Cardiac muscle cell (in vitro differentiated cells and primary cell): ENCODE measurements at places on chromosomes 12 and 14.

- no peak for DNase-seq
- no peaks in the 10 kb centered on the region for H3K36me3 ChIP-seq
- no peaks in the 10 kb centered on the region for H3K4me1 ChIP-seq
- no peak overlapping the region for H3K27ac ChIP-seq
- H3K4me3 ChIP-seq: no peak overlapping the region
Observed at GRCh38 chr12:127041985-127042625, 1224.9 kb upstream of the TMEM132C start.

DNA sequence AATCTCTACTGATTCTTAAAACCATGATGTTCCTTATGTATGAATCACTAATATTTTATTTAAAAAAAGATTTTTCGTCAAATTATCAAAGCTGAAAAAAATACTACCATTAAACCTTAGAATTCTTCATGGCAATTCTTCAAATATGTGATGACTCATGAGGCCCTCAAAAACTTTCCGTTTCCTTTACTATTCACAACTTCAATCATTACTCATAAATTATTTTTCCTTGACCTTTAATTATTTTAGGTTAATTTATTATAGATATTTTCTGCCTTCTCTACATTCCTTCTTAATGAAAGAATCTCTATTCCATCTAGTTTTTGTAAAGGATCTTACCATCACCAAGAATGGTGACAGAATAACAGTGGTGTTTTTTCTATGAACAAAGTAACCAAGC, 162.1 kb upstream of the SOX5 start:
- no peaks in the 10 kb centered on the region for H3K27me3 ChIP-seq
- no peak for DNase-seq
- H3K4me1 ChIP-seq: no peaks in the 10 kb centered on the region
- H3K4me3 ChIP-seq: no peak overlapping the region
- no peak overlapping the region for H3K27ac ChIP-seq

DNA sequence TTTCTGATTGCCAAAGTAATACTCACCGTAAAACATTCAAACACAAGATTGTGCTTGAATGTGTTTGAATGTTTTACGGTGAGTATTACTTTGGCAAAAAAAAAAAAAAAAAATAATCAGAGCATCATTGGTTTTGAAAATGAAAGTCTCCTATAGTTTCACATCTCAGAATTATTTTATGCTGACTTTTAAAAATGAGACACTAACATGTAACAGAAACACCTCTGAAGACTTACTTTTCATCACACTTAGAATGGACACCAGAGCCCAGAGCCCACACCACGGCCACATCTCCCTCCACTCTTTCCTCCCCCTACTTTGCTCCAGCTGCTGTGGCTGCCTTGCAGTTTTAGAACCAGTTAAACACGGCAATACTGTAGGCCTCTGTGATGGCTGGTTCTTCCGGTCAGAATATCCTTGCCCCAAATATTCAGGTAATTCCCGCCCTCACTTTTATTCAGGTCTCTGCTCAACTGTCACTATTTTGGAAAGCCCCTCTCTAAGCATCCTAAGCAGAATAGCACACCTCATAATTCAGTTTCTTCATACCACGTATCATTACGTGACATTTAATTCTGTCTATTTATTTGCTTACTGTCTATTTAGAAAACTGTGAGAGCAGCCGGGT, 138.9 kb upstream of the MAX start:
- H3K4me3 ChIP-seq: no peak overlapping the region
- peaks cover 11% of the 10 kb centered on the region for H3K4me1 ChIP-seq
- DNase-seq: no peak
- H3K27me3 ChIP-seq: no peaks in the 10 kb centered on the region
- no peak overlapping the region for H3K27ac ChIP-seq

- DNase-seq: no peak
- no peak overlapping the region for H3K4me3 ChIP-seq
Observed at GRCh38 chr14:52023518-52023917, 34.2 kb downstream of the RTRAF start.

DNA sequence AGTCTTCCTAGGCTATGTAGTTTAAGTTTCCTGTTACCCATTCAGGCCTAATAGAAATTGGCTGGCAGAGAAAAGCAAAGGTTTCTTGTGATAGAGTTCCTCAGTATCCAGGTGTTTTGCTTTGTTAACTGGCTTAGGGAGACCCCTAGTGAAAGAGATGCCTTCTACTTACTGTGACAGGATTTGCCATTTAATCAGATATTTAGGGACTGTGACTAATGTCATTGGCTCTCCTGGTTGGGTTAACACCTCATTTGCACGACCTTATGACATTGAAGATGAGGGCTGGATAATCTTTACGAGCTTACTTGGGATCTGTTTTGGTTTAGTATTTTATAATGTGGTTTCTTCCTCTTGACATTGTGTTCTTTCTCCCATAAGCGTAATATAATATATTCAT, 5.8 kb downstream of the MON2 start:
- H3K27me3 ChIP-seq: no peaks in the 10 kb centered on the region
- DNase-seq: no peak
- peaks cover 5% of the 10 kb centered on the region for H3K36me3 ChIP-seq
- no peak overlapping the region for H3K4me3 ChIP-seq

- DNase-seq: no peak
- H3K36me3 ChIP-seq: no peaks in the 10 kb centered on the region
- no peak overlapping the region for H3K4me3 ChIP-seq
- H3K4me1 ChIP-seq: peaks cover 20% of the 10 kb centered on the region
- peaks cover 36% of the 10 kb centered on the region for H3K27me3 ChIP-seq
Observed at GRCh38 chr12:114661245-114661644, 22.7 kb downstream of the TBX3 start.

DNA sequence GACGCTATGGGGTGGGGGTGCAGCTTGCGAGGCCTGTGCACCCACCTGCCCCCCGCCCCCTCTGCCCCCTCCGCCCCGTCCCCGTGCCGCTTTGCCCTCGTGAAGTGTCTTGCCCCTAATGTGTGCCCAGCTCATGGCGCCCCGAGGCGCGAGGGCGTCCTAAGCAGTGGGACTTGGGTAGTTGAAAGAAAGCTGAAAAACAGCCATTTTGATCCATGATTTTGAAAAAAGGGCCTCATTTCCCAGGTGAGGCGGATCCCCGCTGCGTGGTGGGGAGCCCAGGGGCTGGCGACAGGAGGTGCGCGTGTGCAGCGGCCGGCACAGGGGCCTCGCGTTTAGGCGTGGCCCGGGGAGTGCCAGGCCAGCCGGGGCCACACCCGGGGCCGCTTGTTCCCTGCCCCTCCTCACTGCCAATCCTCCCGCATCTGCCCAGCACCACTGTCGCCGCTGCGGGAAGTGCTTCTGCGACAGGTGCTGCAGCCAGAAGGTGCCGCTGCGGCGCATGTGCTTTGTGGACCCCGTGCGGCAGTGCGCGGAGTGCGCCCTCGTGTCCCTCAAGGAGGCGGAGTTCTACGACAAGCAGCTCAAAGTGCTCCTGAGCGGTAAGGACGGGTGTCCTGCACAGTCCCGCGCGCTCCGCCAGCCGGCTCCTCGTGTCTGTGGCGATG, 11.8 kb downstream of the ZFYVE21 start:
- DNase-seq: no peak
- H3K4me3 ChIP-seq: no peak overlapping the region
- peaks cover 6% of the 10 kb centered on the region for H3K36me3 ChIP-seq
- H3K4me1 ChIP-seq: peaks cover 17% of the 10 kb centered on the region

DNA sequence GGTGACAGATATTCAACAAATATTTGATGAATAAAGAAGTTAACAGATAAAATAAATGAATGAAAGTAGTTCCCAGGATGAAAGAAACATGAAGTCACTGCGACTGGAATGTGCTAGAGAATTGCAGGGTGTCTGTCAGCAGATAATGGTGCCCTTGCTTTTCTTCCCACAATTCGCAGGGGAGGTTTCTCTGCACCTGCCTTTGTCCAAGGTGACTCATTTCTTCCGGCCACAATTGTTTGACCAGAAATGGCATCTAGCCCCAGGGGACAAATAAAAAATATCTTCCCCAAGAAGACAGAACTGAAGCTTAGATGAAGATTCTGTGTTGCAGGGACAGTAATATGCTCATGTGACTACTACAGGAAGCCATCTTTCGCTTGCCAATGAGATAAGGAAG, 316.1 kb upstream of the TBX3 start:
- peaks cover 14% of the 10 kb centered on the region for H3K4me1 ChIP-seq
- no peaks in the 10 kb centered on the region for H3K36me3 ChIP-seq
- no peaks in the 10 kb centered on the region for H3K27me3 ChIP-seq
- no peak overlapping the region for H3K27ac ChIP-seq
- peak; percentile 5 for DNase-seq
- H3K4me3 ChIP-seq: no peak overlapping the region

DNA sequence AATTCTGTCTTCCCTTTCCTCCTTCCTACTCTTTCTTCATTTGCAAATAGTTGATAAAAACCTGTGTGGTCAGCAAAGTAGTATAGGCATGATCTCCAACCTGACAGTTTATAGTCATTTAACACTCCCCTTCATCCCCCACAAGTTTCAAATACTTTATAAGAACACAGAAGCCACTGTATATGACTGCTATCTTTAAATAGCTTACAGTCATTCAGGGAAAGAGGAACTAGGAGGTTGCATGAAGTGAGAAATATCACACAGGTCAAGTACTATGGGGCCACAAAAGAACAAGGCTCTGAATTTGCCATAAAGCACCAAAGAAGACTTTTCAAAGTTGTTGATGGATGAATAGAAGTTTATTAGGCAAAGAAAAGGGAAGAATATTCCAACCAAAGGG, 431.3 kb downstream of the NPAS3 start:
- no peak for DNase-seq
- no peak overlapping the region for H3K4me3 ChIP-seq
- no peak overlapping the region for H3K27ac ChIP-seq
- no peaks in the 10 kb centered on the region for H3K27me3 ChIP-seq
- H3K36me3 ChIP-seq: no peaks in the 10 kb centered on the region
- no peaks in the 10 kb centered on the region for H3K4me1 ChIP-seq

GRCh38 chr12:29888777-29889176, 105.0 kb upstream of the TMTC1 start:
- H3K4me1 ChIP-seq: no peaks in the 10 kb centered on the region
- DNase-seq: no peak
- H3K36me3 ChIP-seq: no peaks in the 10 kb centered on the region
- no peak overlapping the region for H3K27ac ChIP-seq
- no peak overlapping the region for H3K4me3 ChIP-seq
